ENCODE measurements at places on chromosomes 7 and 10.

DNA sequence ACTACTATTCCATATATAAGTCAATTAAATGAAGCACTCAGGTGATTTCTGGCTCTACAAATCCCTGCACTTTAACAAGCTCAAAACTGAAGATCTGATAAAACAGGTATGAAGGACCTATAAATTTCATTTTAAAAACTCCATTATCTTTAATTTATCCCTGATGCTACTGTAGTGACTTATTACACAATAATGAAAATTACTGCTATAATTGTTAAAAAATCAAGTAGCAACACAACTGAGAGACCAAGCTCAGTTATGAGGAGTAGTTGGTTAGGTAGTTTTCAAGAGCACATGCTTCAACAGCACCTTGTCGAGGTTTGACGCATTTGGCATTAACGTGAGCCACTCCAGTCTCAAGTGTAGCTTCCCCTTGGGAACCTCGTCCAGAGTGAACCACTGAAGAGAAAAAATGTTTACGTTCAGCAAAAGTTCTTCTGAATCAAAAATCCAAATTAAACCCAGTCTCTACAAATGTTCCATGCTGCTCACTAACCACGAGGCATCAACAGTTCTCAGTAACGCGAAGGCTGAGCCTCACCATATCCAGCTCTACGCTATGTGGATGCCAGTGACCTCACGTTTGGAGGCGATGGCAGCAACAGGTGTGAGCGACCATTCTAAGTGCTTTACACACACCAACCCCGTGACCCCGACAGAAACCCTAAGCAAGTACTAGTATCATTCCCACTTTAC is 55.3 kb upstream of the NCAPG2 start:
- no peak for DNase-seq

DNA sequence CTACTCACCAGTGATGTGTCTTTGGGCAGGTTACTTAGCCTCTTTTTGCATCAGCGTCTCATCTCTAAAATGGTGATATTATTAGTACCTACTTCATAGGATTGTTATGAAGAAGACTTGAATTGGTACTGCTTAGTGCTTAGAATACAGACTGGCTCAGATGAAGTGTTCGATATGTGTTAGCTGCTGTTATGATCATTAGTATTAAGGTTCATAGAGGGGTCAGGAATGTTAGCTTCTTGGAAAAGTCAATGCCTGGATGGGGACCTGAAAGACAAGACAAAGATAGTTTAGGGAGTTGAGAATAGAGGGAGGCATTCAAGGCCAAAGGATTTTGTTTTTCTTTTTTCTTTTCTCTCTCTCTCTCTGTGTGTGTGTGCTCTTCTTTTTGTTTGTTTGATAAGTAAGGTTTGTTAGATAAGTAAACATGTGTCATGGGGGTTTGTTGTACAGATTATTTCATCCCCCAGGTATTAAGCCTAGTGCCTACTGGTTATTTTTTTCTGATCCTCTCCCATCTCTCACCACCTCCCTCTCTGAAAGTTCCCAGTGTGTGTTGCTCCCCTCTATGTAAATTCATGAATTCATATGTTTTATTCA is 63.3 kb downstream of the MDFIC start:
- no peak for DNase-seq

- DNase-seq, result no peak
These were observed 757.1 kb downstream of the AUTS2 start for GRCh38 chr7:70355198-70356020.

- DNase-seq, result no peak
These were observed 186.1 kb upstream of the SLC26A5 start for GRCh38 chr7:103632005-103632639.

DNA sequence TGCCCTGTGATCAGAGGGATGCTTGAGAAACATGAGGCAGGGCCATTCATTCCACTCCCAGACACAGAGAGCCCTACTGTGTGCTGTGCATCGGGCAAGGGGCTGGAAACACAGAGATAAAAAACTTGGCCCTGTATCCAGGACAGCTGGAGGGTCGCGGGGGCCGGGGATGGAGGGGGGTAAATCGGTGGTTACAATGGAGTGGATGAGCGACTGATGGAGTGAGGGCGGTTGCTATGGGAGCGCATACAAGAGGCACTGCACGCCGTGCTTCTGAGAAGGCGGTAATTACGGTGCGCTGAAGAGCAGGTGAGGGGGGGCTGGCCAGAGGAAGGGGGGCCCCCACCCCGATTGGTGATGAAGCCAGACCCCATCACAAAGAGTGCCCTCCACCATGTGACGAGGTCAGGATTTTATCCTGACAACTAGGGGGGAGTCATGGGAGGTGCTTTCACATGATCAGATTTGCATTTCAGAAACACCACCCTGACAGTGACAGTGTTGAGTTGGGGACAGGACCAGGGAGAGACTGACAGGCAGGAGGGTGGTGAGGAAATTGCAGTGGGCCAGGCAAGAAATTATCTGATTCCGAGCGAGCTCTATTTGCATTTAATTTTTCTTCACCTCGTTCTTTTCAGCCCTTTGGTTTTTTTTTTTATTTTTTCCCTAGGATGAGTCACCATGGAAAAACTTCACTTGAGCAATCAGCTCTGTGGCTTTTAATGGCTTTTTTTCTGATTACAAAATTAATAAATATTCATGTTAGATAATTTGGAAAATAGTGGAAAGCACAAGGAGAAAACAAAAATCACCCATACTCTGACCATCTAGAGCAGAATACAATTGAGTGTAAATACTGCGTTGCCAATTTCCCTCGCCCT is 7.8 kb downstream of the CPA5 start:
- DNase-seq, result no peak

DNA sequence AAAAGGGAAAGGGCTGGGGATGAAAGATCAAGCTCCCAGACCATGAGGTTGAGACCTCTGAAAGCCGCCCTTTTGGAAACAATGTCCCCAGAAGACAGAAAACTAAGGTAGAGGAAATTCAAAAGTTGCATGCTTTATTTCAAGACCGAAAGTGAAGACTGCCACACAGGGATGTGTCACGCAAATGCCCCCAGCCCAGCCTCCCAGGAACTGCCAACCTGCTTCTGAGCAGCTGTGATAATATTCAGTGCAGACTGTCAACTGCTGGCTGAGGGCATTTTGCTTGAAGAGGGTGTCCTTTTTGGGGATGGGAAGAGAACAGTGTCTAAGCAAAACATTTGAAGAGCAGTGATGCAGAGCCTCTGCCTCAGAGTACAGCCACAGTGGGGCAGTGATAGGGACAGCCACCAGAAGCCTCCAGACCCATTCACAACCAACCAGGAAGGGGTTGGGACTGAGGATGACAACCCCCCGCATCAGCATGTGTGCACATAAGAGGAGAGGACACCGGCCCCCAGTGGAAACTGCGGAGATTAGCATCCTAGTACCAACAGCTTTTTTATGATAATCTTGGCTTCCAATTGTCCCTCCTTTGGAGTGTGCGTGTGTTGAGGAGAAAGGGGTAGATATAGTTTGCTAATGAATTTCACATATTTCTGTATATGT is 34.7 kb upstream of the NFE2L3 start:
- no peak for DNase-seq

GRCh38 chr10:36048236-36048635 is 406.1 kb upstream of the FZD8 start:
- DNase-seq, result no peak

DNA sequence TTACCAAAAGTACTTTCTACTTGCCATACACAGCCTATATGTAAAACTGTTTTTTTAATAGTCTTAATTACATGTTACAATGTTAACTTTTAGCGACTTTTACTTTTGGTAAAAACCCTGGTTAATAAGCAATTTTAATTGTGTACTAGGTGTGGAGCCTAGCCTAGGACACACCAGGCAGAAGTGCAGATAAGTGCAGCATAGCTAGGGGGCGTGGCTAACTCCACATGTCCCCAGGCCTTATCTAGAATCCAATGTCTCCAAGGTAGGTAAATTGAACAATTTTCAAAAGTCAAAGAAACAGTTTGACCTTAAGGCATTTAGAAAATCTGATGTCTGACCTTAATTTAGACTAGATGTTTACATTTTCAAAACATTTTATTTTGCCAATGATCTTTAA is 858.7 kb downstream of the CCSER2 start:
- DNase-seq, result no peak

GRCh38 chr7:16926861-16927260 is 45.1 kb upstream of the AGR3 start:
- no peak for DNase-seq

Measured in stimulated activated CD8-positive, alpha-beta memory T cell treated with anti-CD3 and anti-CD28 coated beads, Interleukin-7, amount 100 ng/mL, for 48 hours (primary cell).